ENCODE measurements at places on chromosomes 13 and 19. TPM values are rescaled to one million over a fixed set of nuclear protein-coding genes. Genes with fewer than 3 reads are reported as not detected.

ZSCAN5A gene
- polyA plus RNA-seq = 3.7 TPM

ZNF571 gene
- 1.6 TPM for polyA plus RNA-seq

FGF9 gene
- polyA plus RNA-seq = 0.26 TPM

CRTC1 gene
- polyA plus RNA-seq = 1.4 TPM

ZNF823 gene
- 3.8 TPM for polyA plus RNA-seq

KCNC3 gene
- polyA plus RNA-seq = not detected

ADGRE2 gene
- polyA plus RNA-seq = 0.12 TPM

C19orf81 gene
- polyA plus RNA-seq = not detected

NDFIP2 gene
- polyA plus RNA-seq = 33.0 TPM

ZNF675 gene
- 3.8 TPM for polyA plus RNA-seq

LRRC63 gene
- polyA plus RNA-seq = not detected

SERP2 gene
- polyA plus RNA-seq = 5.7 TPM

KIR3DL1 gene
- polyA plus RNA-seq = not detected
